Fibroblast of upper back skin (primary cell): ENCODE measurements at places on chromosomes 6 and 20.
A peak's percentile ranks its signal among the peaks of the same experiment; 100 is the strongest.

DNA sequence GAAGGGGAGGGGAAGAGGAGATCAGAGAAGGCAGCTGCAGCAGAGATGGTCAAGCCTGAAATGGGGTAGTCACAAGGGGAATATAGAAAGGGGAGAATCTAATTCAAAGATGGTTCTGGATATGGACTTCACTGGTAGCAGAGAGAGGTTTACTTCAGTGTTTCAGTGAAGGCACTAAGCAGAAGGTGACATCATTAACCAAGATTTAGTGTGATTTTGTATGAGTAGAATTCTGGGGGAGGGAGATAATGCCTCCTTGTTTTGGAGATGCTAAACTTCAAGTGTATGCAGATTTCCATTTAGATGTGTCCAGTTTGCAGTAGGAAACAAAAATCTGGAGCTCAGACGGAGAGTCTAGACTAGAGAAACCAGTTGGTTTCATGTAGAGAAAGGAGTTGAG, 13.1 kb downstream of the SIM1 start:
- no peak for DNase-seq

- DNase-seq, result no peak
These were observed 5.4 kb downstream of the SLCO4A1 start for GRCh38 chr20:62647521-62648317.

- DNase-seq, result no peak
These were observed 59.8 kb upstream of the HDAC2 start for GRCh38 chr6:114030767-114031166.

DNA sequence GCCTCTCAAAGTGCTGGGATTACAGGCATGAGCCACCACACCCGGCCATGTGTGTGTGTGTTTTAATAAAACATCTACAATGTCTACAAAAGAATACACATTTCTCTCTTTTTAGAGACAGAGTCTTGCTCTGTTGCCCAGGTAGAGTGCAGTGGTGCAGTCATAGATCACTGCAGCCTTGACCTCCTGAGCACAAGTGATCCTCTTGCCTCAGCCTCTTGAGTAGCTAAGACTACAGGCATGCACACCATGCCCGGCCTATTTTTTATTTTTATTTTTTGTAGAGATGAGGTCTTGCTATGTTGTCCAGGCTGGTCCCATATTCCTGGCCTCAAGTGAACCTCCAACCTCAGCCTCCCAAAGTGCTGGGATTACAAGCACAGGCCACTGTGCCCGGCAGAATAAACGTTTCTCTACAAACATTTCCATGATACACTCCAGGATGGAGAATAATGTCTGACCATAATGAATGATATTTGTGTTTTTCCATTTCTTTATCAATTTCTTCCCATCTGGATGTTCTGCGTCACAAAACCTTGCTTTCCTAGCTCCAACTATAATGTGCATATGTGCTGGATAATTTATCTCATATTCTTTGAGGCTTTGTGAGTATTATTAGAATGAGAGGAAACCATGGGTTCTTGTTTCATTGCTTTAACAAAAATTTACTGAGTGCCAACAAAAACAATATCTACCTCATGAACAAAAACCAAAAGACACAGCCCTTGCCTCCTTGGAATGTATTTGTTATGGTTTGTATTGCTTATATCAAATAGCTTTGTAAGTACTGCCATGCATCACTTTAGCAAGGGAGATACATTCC, 28.6 kb upstream of the CCN2 start:
- DNase-seq, result peak; percentile 94

- DNase-seq, result peak; percentile 5
These were observed 316.0 kb downstream of the TFAP2C start for GRCh38 chr20:56945057-56945456.

GRCh38 chr20:25044261-25044560, 13.7 kb downstream of the ACSS1 start:
- DNase-seq, result no peak

- no peak for DNase-seq
These were observed 19.2 kb upstream of the POLR1H start for GRCh38 chr6:30041821-30042220.

GRCh38 chr20:8983478-8984345, 85.2 kb upstream of the PLCB4 start:
- DNase-seq, result no peak

GRCh38 chr6:29917857-29918256, 24.5 kb upstream of the HLA-A start:
- no peak for DNase-seq

DNA sequence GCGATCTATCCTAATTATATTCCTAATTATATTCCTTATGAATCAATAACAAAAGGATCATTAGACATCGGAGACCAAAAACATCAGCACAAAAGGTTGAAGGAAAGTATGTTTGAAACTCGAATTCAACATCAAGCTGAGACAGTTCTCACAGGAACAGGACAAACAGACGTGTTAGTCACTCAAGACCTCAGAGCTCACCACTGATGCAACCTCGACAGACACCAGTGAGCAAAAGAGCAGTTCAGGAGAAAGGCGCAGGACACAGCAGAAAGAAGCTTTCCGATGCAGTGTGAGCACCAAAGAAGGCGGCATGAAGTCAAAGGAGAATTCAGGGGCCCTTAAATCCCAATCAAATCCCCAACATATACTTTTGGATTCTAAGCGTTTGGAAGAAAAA, 6.3 kb upstream of the RAMACL start:
- DNase-seq, result peak; percentile 70
